Stimulated activated CD4-positive, alpha-beta T cell treated with anti-CD3 and anti-CD28 coated beads, Interleukin-15, amount 100 ng/mL, for 48 hours (primary cell): ENCODE measurements at places on chromosomes 1 and 21.

DNA sequence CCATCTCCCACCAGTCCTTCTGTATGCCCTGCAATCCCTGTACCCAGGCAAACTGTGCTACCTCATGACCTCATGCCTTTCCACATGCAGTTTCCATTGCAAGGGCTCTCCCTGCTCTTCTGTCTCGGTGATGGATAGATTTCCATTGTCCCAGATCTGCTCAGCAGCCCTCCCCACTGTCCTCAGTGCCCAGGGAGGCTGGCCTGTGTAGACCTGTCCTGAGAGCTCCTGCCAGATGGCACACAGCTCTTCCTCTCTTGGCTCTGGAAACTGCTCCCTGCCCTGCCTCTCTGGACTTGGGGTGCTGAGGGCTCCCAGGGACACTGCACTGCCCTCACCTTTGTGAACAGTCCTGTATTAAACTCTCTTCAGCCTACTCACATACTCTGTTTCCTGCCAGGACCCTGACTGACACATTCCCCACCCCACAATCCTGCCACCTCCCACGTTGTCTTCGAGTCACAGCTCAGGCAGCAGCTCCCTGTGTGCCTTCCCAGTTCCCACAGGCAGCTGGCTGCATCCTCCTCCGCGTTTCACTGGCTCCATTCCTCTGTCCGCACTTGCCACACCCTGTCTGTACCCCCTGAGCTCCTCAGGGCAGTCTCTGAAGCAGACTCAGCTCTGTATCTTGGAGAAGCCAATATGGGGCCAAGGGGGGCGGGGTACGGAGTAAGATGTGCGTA is 57.0 kb downstream of the SPATA46 start:
- DNase-seq: no peak

DNA sequence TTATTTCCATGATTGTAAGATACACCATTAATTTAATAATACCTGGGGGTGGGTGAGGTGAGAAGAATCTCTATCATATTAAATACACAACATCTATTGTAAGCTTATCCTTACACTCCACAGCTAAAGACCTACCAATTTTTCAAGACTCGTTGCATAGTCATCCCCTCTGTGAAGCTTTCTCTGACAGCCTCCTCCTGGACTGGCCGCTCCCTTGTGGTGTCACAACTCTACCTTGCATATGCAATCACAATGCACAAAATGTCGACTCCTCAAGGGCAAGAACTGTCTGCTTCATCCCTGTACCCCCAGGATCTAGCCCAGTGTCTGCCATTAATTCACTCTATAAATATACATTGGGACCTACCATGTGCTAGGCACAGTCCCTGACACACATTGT is 2.4 kb upstream of the PTGFRN start:
- DNase-seq: no peak

DNA sequence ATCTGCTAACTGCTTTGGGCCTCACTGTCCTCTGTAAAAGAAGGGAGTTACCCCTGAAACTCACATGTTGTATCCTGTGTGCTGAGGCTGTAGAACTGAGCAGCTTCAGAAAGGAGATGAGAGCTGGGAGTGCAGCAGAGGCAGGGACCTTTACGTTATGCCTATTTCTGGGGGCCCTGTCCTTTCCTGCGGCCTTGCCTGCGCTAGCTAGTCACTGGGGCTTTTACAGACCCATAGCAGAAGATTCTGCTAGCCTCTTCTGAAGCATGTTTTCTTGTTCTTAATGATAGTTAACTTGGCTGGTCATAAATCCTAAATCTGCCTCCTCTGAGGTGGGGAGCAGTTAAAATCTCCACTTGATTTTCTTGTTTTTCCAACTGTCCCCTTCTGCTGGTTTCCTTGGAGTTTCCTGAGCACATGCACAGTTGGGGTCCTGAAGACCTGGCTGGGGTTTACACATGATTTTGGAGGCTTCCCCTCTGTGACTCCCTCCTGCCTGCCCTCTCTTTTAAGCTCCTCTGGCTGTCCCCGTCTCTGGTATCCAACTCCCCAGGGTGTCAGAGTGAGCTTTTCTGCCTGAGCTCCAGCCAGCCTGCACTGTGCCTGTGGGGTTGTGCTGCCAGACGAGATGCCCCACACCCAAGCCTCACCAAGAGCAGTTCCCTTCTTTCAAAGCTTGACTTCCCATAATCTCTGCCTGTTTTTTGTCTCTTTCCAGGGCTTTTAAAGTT is 76.6 kb downstream of the NOS1AP start:
- no peak for DNase-seq

GRCh38 chr21:14879458-14879857 is 185.3 kb downstream of the NRIP1 start:
- DNase-seq: no peak

GRCh38 chr1:180151508-180151907 is 3.2 kb upstream of the QSOX1 start:
- DNase-seq: no peak

GRCh38 chr1:183291802-183292514 is 105.9 kb downstream of the LAMC2 start:
- no peak for DNase-seq

DNA sequence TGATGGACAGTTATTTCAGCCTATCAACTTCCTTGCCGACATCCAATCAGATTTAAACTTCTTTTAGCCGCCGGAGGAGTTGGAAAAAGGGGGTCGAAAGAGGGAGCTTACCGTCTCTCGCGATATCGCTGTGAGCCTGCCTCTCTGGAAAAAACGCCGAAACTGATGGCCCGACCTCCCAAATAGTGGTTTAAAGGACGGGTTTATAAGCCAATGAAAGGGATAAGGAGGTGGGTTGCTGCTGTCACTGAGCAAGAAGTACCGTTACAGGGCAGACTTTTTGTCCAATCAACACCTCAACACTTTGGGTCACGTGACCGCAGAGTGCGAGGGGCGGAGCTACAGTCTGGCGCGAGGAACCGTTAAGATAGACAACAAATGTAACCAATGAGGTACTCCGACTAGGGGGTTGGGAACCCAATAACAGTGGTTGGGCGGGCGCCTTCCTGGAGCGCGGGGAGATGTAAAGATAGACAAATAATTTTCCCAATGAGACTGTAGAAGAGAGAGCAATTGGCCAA is at the start of gene RBM15:
RBM15 (plus strand) TSS at position 492 of the 521 bp plus-strand sequence; CDS start at position 521, 29 bp downstream.
- peak; percentile 97 for DNase-seq

- no peak for DNase-seq
These were observed 24.9 kb downstream of the SMG7 start for GRCh38 chr1:183497218-183497617.

DNA sequence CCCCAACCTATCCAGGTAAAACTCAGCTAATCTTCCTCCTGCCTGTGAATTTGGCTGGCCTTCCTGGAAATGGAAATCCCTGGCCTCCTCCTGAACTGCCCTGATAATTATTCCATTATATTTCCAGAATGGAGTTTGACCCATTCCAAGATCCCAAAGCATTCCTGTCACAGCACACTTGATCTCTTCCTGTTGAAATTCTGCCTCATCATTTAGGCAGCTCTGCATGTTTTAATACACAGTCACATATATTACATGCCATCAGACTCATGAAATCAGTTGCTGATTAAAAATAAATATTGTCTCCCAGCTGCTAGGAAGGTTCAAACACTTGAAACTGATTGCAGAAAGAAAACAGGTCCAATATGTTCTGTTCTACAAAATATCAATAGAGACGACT is 148.2 kb upstream of the PALMD start:
- DNase-seq: no peak

- DNase-seq: no peak
These were observed 406 bp downstream of the PUSL1 start for GRCh38 chr1:1308756-1309250.
